ENCODE measurements at places on chromosomes 13 and 19. TPM values are rescaled to one million over a fixed set of nuclear protein-coding genes. Genes with fewer than 3 reads are reported as not detected.
A peak's percentile ranks its signal among the peaks of the same experiment; 100 is the strongest.

DNA sequence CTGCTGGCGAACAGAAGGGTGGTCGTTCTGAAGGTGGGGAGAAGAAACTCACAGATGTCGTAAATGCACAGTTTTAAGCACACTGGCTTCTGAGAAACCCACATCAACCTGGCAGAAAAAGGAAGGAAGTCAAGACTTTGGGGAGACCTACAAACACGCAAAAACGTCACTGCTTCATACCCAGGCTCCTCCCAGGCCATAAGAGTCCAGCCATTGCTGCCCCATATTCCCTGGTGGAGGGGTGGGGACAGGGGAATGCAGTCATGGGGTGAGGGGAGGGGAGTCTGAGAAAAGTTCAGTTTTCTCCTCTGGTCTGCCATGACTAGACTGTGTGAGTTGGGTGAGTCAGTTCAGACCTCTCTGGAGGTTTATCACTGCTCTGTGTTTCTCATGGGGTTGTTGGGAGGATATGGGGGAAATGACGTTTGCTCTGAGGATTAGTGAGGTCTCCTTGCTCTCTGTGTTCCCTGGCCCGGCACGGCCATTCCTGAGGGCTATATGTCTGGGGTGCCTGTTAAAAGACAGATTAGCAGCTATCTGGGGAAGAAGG is 139.0 kb downstream of the FLT1 start:
- no peaks in the 10 kb centered on the region for H3K36me3 ChIP-seq
- no peak overlapping the region for H3K27ac ChIP-seq
- H3K27me3 ChIP-seq, result no peaks in the 10 kb centered on the region
- DNase-seq, result no peak
- no peak overlapping the region for H3K4me3 ChIP-seq

Gene TGFBR3L
- total RNA-seq, result 2.2 TPM

DNA sequence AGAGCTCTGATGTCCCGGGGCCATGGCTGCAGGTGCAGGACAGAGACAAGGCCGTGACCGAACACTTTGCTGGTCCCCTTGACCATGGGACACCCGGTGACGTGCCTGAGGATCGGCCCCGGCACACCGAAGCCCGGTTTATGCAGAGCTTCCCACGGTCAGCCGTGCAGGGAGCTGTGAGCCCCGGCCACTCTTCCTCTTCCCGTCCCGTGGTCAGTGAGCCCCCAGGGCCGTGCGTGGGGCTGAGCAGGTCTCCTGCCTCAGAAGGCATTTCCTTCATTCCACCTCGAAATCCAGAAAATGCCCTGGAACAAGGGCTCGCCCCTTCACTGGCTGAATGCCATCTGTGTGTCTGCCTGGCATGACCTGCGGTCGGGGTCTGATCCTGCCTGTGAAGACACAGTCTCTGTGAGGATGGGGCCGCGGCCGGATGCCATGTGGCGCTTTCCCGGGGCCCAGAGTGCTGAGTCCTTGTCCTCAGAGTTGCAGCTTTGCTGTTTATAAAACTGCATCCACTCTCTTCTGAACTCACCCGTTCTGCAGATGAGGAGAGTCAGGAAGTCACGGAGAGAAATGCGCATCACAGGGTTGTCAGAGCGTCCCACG is 16.9 kb downstream of the MCF2L start:
- DNase-seq, result no peak
- no peaks in the 10 kb centered on the region for H3K27me3 ChIP-seq
- H3K36me3 ChIP-seq, result no peaks in the 10 kb centered on the region
- no peak overlapping the region for H3K4me3 ChIP-seq

Gene ERFL
- total RNA-seq, result not detected

- H3K27ac ChIP-seq, result peak overlapping the region; percentile 43
- no peaks in the 10 kb centered on the region for H3K4me1 ChIP-seq
- peak; percentile 24 for DNase-seq
These were observed 11.7 kb upstream of the ADGRE5 start for GRCh38 chr19:14369399-14370168.

- H3K36me3 ChIP-seq, result no peaks in the 10 kb centered on the region
- no peaks in the 10 kb centered on the region for H3K27me3 ChIP-seq
- no peaks in the 10 kb centered on the region for H3K4me1 ChIP-seq
- DNase-seq, result no peak
- H3K4me3 ChIP-seq, result no peak overlapping the region
These were observed 94.3 kb downstream of the NHLRC3 start for GRCh38 chr13:39132286-39133230.

Gene ZNF333
- total RNA-seq, result 19.5 TPM

DNA sequence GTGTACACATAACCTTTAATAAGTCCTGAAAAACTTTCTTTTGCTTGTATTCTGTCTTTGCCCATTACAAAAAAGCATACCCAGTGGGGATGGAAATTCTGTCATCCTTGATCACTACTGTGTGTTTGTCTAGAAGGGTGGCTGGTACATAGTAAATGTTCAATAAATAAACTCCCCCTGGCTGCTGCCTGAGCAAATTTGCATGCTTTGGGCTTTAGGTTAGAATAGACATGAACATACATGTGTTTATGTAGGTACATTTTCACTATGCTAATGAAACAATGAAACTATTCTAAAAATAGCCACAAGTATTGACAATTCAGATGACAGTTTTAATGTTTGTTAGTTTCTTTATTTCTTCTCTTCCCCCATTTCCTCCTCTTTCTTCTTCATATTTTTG is 36.1 kb downstream of the TNFSF13B start:
- H3K36me3 ChIP-seq, result no peaks in the 10 kb centered on the region
- H3K4me1 ChIP-seq, result peaks cover 3% of the 10 kb centered on the region
- DNase-seq, result no peak
- H3K4me3 ChIP-seq, result no peak overlapping the region

Gene CCDC124
- total RNA-seq, result 64.0 TPM

Gene RUBCNL
- total RNA-seq, result 2.9 TPM

Gene RNF225
- not detected for total RNA-seq

Gene CRX
- not detected for total RNA-seq

- DNase-seq, result no peak
- H3K36me3 ChIP-seq, result no peaks in the 10 kb centered on the region
- H3K27ac ChIP-seq, result no peak overlapping the region
- no peaks in the 10 kb centered on the region for H3K4me1 ChIP-seq
- no peak overlapping the region for H3K4me3 ChIP-seq
- no peaks in the 10 kb centered on the region for H3K27me3 ChIP-seq
These were observed 20.9 kb upstream of the FFAR2 start for GRCh38 chr19:35427187-35427586.

- no peaks in the 10 kb centered on the region for H3K27me3 ChIP-seq
- H3K4me3 ChIP-seq, result no peak overlapping the region
- no peak overlapping the region for H3K27ac ChIP-seq
- H3K4me1 ChIP-seq, result no peaks in the 10 kb centered on the region
- no peak for DNase-seq
- no peaks in the 10 kb centered on the region for H3K36me3 ChIP-seq
These were observed 27.3 kb downstream of the RUBCNL start for GRCh38 chr13:46359714-46360113.

GRCh38 chr19:58474997-58475713 is 997 bp upstream of the ZNF446 start:
- no peak for DNase-seq
- peaks cover 35% of the 10 kb centered on the region for H3K36me3 ChIP-seq
- no peaks in the 10 kb centered on the region for H3K27me3 ChIP-seq
- peak overlapping the region; percentile 95 for H3K27ac ChIP-seq
